ENCODE measurements at places on chromosomes 12 and 14.

GRCh38 chr12:67698672-67699581 lies 50.4 kb downstream of the DYRK2 start:
- no peak for DNase-seq

DNA sequence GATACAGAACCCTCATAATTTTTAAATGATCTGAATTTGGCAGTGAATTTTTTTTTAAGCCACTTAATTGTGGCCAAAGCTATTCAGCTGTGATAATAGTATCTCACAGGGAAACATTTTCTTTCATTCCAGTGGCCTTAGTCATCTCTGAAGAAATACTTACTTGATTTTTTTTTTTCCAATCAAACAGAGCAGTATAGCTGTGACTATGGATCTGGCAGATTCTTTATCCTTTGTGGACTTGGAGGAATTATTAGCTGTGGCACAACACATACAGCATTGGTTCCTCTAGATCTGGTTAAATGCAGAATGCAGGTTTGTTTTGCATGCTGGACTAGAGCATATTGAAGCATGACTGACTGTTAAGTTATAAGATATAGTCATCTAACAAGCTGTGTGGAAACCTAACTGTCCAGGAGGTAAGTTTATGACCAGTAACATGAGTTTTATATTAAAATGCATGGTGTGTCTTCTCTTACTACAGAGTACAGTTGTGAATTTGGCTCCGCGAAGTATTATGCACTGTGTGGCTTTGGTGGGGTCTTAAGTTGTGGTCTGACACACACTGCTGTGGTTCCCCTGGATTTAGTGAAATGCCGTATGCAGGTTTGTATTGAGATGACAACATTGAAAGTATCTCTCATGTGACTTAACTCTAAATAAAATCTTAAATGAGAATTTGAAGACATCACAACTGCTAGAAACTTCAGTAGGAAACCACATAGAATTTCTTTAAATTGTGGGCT lies 1.9 kb downstream of the SLC25A3 start:
- DNase-seq, result no peak

GRCh38 chr12:62435303-62436163 lies 31.1 kb upstream of the MON2 start:
- no peak for DNase-seq

- no peak for DNase-seq
Measured at GRCh38 chr12:22348208-22348607, 13.7 kb upstream of the ST8SIA1 start.

DNA sequence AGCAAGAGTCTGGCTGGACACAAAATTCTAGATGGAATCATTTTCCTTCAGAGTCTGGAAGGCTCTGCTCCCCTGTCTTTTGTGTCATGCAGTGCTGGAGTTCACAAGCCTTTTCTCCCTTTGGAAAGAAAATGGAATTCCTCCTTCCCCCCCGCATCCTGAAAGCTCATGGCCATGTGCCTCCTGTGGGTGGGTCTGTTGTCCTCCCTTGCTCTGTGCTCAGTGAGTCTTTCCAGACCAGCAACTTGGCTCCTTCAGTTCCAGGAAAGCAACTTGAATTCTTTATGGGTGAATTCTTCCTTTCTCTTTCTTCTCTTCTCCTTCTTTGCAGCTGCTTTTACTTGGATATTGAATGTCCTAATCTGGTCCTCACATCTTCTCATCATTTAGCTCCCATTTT lies 70.2 kb downstream of the TUNAR start:
- DNase-seq, result no peak

DNA sequence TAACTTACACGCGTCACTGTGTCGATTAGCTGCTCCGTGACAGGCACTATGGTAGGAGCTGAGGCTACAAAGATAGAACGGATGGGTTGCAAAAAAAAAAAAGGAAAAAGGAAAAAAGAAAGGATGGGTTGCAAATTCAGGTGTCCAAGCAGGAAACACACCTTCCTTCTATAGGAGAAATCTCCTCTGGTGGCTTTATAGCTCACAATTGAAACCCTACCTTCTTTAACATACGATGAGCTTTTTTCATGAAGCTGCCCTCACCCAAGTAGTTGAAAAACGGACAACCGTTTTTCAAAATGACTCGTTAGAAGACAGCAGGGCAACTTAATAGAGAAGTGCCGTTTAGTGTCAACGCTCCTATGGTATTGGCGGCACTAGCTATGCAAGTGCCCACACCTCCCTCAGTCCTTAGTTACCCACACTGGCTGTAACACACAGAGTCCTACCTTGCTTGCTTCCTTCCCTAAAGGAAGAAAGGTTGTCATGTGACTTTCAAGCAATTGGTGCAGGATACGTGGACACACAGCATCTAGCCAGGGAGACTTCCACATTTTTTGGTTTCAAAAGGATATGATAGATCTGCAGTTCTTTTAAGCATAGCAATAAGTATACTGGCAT lies 682 bp upstream of the TRIP11 start:
- no peak for DNase-seq

DNA sequence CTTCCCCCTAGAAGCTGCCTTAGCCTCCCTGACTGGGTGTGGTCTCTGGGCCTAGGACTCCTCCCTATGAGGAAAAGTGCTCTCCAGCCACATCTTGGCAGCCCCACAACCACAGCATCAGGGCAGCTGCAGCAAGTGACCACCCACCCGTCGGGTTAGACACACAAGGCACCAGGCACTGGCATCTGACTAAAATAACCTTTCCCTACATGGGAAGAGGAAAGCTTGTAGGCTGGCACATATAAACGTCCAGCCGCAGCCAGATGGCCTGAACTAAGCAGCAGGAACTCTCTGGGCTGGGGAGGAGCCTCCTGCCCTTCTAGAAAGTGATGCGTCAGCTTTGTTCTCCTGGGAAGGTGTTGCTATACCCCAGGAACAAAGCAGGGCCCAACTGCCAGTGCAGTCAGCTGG lies 328.7 kb downstream of the DPF3 start:
- no peak for DNase-seq

DNA sequence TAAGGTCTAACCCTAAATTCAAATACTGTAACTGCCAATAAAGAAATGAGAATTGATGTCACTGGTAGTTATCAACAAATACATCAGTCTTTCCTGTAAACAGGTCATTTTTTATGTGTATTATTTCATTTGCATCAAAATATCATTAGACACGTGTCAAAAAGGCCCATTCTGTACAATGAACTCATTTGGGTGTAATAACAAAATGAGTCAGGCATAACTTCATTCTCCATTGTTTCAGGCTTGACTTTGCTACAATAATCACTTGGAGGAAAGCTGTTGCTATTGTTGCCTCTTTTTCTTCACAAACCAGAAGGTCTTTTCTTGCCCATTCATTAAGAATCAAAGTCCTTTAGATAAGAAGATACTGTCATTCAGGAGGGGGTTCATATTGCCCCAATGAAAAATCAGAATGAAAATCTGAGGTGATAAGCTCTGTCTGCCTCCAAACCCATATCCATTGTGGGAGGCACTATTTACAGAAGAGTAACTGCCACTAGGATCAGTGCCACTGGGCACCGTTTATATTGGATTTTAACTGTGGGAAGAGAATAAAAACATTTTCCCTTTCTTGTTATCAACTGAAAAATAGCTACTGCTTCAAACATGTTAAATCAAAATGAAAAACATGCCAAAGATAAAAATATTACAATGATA lies 10.1 kb downstream of the ENTPD5 start:
- DNase-seq, result no peak

- DNase-seq, result no peak
Measured at GRCh38 chr14:47257013-47257412, 418.4 kb downstream of the MDGA2 start.

- DNase-seq, result no peak
Measured at GRCh38 chr12:66203820-66204219, 14.8 kb downstream of the IRAK3 start.

DNA sequence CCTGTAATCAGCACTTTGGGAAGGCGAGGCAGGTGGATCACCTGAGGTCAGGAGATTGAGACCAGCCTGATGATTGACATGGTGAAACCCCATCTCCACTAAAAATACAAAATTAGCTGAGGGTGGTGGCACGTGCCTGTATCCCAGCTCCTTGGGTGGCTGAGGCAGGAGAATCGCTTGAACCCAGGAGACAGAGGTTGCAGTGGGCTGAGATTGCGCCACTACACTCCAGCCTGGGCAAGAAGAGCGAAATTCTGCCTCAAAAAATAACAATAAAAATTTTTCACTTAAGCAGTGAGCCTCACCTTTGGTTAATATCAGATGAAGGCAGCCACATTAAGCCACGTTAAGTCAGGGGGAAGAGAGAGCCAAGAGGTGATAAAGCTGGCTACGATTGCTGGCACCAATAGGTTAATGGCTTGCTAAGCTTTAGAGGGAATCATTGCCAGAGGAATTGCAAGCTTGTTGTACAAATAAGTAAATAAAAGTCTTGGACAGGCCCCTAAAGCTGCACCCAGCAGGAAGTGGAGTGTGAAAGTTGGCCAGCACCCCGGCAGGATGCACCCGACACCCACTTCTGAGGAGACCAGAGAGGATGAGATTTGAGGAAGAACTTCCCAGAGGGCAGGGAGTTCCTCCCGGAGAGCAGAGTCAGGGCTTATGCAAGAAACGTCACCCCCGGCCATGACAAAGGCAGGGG lies 41.3 kb upstream of the TESC start:
- DNase-seq, result no peak

DNA sequence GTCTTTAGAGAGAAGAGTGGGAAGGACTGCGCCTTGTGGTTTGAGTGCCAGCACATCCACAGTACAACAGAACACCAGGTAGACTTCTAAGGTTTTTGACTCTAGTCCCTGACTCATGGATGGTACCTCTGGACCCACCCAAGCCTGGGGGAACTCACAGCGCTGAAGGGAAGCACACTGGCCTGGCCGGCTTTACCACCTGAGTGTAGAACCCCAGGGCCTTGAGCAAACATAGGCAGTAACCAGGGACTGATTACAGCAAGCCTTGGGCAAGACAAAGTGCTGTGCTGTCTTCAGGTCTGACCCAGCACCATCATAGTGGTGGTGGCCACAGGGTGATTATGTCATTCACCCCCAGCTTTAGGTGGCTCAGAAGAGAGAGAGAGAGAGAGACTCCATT lies 17.2 kb downstream of the EML5 start:
- DNase-seq, result no peak

DNA sequence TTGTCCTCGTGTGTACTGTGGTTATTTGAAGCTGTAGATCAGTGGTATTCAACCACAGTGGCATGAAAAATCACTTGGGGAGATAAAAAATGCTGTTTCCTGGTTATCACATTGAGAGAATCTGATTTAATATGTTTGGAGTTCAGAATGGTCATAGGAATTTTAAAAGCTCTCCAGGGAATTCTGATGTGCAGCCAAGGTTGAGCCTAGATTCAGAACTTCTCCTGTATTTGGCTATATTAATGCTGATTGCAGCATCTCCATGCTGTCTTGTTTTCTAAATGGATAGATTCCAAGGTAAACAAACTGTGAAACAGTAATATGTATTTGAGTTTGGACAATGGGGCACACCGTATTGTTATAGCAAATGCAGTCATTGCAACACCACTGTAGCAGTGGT lies 982.2 kb upstream of the FBXO33 start:
- DNase-seq, result no peak

DNA sequence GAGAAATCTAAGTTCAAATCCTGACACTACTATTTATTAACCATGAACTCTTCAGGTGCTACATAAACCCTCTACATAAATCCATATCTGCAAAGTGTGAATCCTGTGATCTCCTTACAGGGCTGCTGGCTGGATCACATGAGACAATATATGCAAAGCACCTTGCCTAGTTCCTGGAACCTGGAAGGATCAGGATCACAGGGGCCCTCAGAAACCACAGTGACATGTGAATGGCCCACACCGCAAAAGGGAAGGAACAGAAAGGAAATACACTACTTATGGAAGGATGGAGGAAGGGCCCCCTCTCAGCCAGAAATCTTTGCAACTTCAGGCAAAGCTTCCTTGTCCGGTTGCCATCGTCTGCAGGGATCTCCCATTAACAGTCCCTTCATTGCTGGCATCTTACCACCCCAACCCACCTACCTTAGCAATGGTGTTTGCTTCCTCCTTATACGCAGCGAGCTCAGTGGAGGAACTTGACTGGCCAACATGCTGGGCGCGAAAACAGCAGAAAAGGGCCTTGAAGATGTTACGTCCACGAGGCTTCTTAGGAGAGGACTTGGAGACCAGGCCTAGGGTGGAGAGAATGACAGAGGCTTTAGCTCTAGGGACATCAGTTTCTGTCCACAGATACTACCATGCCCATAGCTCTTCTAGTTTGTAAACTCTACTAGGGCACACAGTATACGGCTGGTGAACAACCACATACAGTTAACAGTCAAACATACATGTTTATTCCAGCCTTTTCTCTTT lies 10.7 kb upstream of the AVIL start:
- no peak for DNase-seq

DNA sequence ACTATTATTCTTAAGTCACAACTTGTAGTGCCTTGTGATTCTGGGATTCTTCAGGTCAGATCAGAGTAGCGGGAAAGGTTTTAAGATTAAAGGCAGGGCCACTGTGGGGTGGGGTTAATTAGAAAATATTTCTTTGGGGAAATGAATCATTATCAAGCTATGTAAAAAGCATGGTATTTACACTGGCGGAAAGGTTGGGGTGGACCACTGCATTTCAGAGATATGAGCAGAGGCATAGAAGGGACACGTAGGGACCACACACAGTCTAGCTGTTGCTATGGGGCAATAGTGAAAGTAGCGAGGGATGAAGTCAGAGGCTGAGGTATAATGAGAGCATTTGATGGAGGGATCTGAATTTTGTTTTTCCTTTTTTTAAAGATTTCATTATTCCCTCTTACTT lies 31.7 kb upstream of the KCNH3 start:
- no peak for DNase-seq

GRCh38 chr12:7068240-7068993 lies 7.9 kb downstream of the C1S start:
- no peak for DNase-seq

DNA sequence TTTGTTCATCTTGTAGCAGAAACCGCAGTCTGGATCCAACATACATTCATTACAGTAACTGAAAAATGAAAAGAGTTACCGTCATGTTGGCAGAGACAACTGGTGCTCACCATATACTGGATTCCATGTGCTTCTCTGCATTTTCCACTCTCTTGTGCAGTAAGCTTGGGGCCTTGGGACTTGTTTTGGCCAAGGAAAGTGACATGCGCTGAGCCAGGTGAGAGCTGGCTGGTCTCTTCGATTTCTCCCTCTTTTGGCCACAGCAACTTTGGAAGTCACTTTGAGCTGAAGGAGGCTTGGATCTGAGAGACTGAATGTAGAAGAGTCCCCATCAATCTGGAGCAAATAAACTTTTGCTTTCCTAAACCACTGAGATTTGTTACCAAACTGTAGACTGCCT lies 210.6 kb upstream of the ABCD2 start:
- DNase-seq, result no peak

GRCh38 chr14:70660967-70661893 lies 19.5 kb downstream of the TTC9 start:
- no peak for DNase-seq
